AG20443 (cell line): ENCODE measurements at places on chromosomes 16 and 17.

- DNase-seq = no peak
These were observed 13.9 kb downstream of the ERN2 start for GRCh38 chr16:23699100-23699499.

DNA sequence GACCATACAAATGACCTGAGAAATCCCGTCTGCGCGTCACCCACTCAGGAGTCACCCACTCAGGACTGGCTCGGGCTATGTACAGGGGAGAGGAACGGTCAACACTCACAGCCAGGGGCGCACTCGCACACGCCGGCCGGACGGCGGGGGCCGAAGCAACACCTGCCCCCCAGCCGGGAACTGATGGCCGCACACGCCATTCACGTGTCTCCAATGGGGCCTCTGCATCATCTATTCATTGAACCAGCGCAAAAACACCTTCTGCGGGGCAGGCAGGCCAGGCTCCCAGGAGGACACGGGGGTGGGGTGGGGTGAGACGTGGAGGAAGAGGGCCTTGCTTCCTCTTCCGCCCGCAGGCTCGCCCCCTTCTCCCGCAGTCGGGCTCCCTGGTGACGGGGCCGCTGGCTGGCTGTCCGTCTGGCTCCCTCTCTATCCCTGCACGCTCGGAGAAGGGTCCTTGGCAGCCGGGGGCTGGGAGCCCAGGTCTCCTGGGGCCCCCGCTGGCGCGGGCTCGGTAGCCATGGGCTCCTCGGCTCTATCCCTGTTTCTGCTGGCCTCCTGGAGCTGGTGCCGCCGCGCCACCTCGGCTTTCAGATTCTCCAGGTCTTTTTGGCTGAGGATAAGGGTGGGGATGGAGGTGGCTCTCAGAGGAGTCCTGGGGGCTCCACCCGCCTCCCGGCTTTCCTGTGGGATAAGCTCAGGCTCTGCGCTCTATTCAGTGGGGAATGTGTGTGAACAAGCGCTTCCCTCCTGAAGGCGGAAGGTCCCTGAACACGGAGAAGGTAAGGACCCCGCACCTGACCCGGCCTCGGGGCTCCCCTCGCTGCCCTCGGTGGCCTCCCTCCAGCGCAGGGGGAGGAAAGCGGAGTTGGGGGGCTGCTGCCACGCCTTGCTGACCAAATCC, 21.1 kb downstream of the CLUH start:
- peak; percentile 8 for DNase-seq

DNA sequence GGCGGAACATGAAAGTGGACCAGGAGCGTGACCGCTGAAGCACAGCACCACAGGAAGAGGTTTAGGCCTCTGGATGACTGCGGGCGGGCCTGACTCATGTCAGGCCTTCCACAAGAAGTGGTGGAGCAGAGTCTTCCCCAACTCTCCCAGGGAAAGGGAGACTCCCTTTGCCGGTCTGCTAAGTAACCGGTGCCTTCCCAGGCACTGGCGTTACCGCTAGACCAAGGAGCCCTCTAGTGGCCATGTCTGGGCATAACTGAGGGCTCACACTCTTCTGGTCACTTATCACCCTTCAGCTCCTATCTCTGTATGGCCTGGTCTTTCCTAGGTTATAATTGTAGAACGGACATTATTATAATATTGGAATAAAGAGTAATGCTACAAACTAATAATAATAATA, 1931.9 kb downstream of the TP53TG3F start:
- DNase-seq = no peak

GRCh38 chr17:80177986-80178595, 8.3 kb downstream of the CARD14 start:
- no peak for DNase-seq

GRCh38 chr16:53770641-53771040, 66.7 kb downstream of the FTO start:
- DNase-seq = no peak

- DNase-seq = peak; percentile 44
These were observed 1.4 kb upstream of the AOC3 start for GRCh38 chr17:42849451-42850181.
